ENCODE measurements at places on chromosomes 1 and 21.

DNA sequence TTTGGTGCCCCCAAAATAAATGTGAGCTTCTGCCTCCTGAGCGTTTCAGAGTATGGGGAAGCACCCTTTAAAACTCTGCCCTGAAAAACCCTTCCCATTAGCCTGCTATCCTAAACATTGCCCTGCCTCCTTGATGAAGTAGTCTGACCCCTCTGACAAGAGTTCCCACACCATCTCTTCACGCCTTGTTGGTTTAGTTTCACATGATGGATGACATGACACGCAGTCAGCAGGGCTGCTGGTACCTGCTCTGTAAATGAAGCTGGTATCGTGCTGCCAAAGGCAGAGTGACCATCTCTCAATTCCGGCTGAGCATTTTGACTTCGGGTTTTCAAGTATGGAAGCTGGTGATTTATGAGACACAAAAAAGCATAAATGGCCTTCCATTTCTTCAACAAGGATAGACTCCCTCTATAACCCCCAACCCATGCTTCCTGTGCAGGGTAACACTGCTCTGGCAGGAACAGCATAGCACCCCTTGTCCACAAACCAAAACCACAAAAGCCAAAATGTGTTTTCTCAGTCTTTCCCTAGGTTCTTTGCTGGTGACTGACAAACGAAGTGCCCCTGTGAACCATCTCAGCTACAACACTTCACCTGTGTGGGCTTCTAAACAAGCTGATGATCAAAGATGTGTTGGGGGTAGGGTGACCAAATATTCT lies 444.6 kb downstream of the NUF2 start:
- no peak for DNase-seq

- DNase-seq: no peak
Measured at GRCh38 chr1:13556224-13556764, 27.3 kb upstream of the PDPN start.

GRCh38 chr1:76285578-76286135 lies 211.1 kb downstream of the ST6GALNAC3 start:
- DNase-seq: no peak

GRCh38 chr1:23895993-23896392 lies 17.2 kb downstream of the CNR2 start:
- DNase-seq: no peak

- DNase-seq: no peak
Measured at GRCh38 chr1:63713627-63714481, 60.0 kb upstream of the ROR1 start.

GRCh38 chr1:51568231-51568935 lies 48.5 kb upstream of the OSBPL9 start:
- no peak for DNase-seq

DNA sequence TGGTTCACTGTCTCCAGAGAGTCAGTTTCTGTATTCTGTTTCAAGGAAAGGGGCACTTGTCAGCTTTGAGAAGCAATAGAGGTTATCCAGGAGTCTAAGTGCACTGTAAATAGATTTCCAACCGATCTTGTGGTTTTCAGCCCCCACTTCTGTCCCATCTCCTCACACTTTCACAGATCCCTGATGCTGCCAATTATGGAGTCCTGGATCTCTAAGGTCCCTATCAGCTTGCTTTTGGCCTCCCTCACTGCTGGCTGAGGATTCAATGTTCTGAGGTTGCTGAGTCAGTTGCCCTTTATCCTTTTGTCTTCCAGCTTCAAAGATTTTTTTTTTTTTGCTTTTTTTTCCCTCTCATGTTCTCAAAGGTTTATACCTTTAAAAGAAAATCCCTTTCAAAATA lies 98.4 kb downstream of the DIRAS3 start:
- DNase-seq: no peak

GRCh38 chr1:232766241-232766890 lies 38.9 kb upstream of the MAP10 start:
- no peak for DNase-seq

- no peak for DNase-seq
Measured at GRCh38 chr21:43658769-43659135, 536 bp downstream of the HSF2BP start.

DNA sequence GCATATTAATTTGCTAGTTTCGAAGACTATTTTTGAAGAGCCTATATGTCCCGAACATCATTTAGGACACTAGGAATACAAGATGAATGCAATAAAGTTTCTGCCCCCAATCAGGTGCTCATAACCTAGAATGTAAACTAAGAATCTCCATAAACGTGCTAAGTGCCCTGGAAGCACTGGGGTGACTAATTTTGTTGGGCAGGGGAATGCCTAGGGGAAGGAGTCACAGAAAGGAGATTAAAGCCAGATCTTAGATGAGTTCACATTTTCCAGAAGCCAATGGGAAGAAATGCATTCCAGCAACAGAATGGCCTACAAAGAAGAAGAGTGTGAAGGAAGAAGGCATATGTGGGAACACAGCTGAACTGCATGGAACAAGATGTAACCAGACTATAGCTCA lies 19.5 kb downstream of the SCYL3 start:
- DNase-seq: no peak

- no peak for DNase-seq
Measured at GRCh38 chr1:23202263-23202749, 15.0 kb downstream of the HTR1D start.

DNA sequence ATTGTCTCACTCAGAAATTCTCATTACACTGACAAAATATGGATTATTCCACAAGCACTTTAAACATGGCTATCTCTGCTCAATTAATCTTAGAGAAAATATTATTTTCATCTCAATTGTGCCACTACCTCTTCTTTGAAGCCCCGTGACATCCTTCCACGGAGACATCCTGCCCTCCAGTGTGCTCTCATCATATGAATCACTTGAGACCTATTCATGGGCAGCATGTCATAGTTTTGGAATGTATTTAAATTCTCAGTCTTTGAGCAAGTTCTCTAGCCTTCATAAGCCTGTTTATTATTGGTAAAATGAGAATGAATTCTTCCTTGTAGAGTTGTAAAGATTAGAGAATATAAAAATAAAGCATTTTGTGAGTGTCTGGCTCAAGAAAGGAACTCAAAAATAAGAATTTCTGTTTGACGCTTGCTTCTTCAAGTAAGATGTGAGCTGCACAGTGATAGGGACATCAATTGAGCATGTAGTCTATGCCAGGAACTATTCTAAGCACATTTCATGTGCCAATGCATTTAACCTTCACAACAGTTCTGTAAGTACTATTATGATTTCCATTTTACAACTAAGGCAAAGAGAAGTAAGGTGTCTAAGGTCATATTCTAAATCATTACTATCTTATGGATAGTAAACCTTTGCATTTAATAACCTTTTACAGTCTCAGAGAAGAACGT lies 557.4 kb upstream of the ZRANB2 start:
- no peak for DNase-seq

- DNase-seq: peak; percentile 61
Measured at GRCh38 chr1:3219005-3219790, 150.2 kb downstream of the PRDM16 start.
